ENCODE measurements at places on chromosomes 2 and 18. TPM values are rescaled to one million over a fixed set of nuclear protein-coding genes. Genes with fewer than 3 reads are reported as not detected.

MYL12B gene
- polyA plus RNA-seq = 538 TPM

SOX11 gene
- 22.9 TPM for polyA plus RNA-seq

- peak; percentile 42 for DNase-seq
These were observed 722 bp downstream of the MAP4K4 start for GRCh38 chr2:101698014-101698843.

GRCh38 chr2:114400890-114401289 is 41.6 kb upstream of the DPP10 start:
- no peak for DNase-seq

DNA sequence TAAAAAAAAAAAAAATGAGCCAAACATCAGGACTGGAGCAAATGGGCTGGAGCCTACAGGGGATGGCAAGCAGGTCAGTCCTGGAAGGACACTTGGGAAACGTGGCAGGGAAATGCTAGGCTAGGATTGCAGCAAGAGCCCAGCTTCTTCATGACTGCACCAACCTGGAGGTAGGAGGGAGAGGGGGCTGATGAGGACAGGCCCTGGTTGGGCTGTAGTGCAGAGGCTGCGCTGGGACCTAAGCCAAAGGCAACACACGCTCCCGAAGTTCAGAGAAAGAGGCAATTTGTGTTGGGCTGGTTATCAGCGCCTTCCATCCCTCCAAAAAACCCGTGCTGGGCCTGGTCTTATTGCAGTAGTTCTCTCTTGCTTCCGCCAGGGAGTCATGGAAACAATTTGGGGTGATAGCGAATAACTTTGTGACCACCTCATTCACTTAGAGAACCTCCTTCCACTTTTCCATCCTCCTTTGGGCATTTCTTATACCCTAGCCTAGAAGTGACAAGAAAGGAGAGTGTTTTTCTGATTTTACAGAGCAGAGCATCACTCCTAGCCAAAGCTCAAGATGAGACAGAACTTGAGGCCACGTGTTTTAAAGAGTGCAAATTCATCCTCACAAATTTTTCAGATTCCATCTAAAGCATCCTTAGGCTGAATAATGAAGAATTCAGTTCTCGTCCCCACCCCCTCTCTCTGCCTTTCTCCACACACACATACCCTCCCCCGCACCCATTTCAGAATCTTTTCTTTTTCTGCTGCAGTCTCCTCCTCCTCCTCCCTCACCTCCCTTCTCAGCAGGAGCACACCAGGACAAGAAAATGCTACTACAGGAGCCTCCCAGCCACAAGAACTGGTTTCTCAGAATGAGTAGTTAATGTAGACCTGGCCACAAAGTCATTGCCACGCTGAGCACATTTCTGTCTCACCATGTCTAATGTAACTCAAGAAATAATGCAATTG is 82.5 kb upstream of the STPG4 start:
- DNase-seq = peak; percentile 60

DNA sequence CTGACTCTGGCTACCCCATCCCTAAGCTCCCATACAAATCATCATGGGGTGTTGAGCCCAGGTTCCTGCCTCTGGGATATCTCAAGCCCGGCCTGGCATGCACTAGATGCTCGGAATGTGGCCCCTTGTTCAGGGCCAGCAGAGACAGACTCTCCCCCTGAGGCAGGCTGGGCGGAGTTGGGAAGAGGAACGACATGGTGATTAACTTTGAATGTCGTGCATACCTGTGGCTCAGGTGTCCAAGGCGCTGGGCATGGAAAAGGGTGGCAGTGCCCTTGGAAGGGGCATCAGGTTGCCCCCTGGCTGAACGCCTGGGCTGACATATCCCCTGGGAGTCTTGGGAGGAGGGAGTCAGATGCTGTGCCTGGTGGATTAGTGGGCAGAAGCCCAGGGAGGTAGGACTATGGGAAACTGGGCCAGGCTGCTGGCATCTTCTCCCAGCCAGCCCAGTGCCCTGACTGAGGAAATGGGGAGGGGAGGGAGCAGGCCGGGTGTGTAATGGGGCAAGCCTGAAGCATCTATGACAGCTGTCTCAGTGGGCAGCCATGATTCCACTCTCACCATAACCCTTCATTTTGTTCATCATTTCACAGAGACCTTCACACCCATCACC is 57.8 kb upstream of the OTOF start:
- DNase-seq = no peak

Measured in left kidney (tissue), 8 donors.